ENCODE measurements at places on chromosomes 5 and 9.

- no peak for DNase-seq
These were observed 1.5 kb downstream of the FAM170A start for GRCh38 chr5:119630752-119631440.

DNA sequence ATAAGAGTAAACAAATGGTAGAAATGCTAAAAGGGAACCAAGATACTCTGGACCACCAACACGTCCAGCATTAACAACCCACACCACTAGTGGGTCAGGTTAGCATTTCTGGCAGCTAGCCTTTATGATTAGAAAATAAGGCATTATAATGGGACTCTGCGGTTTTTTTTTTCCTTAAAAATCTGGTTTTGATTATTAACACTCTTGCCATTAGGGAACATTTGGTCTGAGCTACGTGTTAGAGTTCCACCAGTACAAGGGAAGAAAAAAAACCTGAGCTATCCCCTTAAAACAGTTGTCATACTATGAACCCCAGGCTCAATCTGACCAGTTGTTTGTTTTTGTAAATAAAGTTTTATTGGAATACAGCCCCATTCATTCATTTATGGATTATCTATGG lies 110.4 kb downstream of the NTRK2 start:
- DNase-seq: no peak

DNA sequence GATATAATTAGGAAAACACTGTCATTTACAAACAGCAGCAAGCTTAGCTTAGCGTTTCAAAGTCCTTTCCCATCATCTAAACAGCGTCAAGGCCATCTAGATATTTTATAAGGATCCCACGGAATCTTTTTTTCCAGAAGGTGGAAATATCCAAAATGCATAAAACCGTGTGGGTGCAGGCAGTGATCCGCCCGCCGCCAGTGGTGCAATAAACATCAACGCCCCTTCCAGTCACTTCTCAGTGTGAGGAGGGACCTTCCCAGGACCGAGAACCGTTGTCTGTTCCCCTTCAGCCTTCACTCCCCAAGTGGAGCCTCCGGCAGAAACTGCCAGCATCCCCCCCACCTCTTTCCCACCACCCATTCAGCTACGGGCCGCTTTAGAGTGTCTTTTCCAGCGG lies 22.9 kb downstream of the OLFM1 start:
- DNase-seq: no peak

GRCh38 chr5:153572411-153573145 lies 82.1 kb downstream of the GRIA1 start:
- no peak for DNase-seq

DNA sequence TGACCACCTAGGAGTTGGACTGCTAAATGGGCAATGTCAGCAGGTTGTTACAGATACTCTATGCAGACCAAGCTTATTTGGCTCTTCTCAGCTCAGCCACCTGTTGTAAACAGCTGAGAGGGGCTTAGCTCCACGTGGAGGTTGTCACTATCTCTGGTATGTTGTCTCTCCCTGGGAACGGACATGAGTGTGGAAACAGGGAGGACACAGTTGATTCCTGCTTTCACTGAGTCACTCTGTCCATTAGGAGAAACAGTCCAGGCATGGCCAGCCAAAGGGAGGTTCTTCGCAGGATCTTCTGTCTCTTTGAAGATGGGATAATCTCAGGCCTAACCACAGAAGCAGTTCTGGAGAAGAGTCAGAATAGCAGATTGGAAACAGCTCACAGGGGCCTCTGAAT lies 121.2 kb downstream of the PALM2AKAP2 start:
- DNase-seq: no peak

- no peak for DNase-seq
These were observed 62.2 kb downstream of the RANBP17 start for GRCh38 chr5:170923910-170924620.

DNA sequence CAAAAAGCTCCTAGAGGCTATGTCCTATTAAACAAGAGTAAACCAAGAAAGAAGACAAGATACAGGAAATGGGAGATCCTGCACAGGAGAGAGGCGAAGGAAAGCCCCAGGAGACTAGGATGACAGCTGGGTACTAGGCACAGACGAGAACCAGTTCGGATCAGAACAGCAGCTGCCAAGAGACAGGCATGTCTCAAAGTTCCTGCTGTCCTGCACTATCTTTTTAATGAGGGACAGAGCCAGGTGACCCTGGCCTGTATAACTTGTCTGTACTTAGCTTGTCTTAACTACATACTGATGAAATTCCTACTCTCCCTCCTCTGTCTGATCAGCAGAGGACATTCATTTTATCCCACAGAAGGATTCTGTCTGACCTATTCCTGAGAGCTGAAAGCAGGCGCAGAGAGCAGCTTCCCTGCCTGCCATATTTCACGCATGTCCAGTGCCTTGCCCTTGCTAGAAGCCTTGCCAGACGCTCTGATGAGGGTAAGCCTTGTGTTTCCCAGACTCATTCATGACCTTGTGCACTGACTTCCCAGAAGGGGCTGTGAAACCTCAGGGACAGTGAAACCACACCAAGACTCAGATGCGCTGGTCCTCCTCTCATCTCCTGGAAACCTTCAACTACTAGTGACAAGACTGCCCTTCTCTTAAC lies 24.7 kb downstream of the TSC1 start:
- no peak for DNase-seq

DNA sequence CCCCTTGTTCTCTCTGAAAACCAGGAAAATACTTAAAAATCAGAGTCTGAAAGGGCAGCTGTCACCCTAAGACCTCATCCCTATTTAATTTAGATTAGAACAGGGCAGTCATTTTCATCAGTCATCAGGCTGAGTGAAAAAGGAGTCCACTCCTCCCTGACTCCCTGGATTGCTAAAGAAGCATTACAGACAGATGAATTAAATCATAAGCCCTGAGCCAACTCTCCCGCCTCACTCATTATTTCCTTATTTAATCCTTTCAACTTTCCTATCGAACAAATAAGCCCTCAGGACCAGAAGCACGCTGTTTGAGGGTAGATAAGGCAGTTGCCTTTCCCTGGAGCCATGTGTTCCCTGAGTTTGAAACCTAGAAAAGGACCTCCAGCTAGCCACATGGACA lies 201.9 kb upstream of the ANKRD55 start:
- no peak for DNase-seq

DNA sequence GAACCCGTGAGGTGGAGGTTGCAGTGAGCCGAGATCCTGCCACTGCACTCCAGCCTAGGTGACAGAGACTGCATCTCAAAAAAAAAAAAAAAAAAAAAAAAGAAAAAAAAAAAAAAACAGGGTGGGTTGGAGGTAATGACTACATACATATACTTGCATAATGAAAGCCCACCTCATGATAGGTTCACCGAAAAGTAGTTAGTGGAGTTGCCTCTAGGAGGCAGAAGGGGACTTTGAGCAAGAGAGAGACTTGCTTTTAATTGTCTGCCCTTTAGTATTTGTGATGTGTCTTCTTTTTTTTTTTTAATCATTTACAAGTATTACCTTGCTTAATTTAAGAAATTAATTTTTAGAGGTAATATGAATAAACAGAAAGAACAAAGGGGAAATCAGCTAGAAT lies 99.8 kb downstream of the PPARGC1B start:
- no peak for DNase-seq

DNA sequence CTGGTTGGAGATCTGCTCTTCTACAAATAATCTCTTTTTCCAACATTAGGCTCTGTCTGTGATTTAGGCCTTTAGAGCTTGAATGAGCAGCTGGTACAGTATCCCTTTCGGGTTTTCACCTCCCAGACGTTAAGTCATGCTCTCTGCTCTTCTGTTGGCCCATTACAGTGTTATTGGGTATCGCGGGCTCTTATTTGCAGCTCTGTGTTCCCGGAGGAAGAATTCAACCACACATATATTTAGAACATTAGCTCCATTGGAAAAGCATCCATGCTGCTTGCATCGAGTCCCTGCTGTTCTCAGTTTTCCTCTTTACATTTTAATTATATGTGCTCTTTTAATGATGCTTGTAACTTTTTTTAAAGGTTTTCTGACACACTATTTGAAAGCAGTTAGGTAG lies 278.0 kb upstream of the ADCY2 start:
- no peak for DNase-seq

GRCh38 chr5:75185763-75186162 lies 50.9 kb downstream of the ANKRD31 start:
- DNase-seq: no peak

DNA sequence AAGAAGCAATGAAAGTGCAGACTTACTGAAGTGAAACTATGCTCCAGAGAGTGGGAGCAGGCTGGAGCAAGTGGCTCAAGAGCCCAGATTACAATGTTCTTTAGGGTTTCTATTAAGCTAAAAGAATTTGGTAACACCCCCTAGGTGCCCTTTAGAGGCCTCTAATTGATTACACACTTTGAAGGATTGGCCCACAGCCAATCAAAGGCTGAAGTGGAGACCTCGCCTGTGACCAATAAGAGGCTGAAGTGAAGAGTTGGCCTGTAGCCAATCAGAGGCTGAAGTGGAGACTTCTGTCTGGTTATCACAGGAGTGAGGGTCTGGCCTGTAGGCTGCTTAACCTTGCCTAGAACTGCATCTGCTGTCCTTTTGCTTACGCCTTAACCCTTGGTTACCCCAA lies 46.7 kb upstream of the SPATA31C2 start:
- no peak for DNase-seq

DNA sequence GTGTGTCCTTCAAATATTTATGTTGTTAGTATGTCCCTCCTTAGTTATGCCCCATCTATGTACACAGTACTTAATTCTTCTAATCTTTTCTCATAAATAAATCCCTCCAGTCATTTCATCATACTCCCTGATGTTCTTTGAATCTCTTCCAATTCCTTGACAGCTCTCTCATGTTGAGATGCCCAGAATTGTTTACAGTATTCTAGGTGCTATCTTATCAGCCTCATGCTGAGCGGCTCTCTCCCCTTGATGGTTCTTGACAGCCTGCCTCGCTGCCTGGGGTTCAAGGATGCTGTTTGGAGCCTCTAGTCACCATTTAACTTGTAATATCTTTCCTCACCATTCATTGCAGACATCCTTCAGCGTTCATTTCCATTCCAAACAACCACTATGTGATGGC lies 799.2 kb downstream of the BRINP1 start:
- no peak for DNase-seq

GRCh38 chr9:8558176-8558575 lies 758.6 kb upstream of the DMAC1 start:
- DNase-seq: no peak
